Activated CD4-positive, alpha-beta T cell treated with anti-CD3 and anti-CD28 coated beads for 36 hours (primary cell): ENCODE measurements at places on chromosomes 3 and 15.

DNA sequence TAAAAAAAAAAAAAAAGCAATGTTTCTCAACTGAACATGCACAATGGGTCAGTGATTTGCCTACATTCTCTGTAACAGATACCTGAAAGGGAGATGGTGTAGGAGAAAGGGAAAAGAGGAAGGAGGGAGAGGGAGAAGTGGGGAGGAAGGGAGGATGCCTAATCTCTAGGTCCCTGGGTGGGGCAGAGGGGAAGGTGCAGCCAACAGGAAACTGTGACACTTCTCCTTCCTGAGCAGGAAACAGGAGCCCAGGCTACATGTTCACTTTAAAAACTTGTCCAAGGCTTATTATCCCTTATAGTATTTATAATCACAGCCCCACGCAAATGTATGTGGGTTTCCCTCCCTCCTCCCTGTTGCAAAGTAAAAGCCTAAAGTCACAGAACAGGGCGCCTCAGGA is 137.9 kb downstream of the MINAR1 start:
- DNase-seq: no peak
- H3K27me3 ChIP-seq: peaks cover 2% of the 10 kb centered on the region
- no peak overlapping the region for H3K27ac ChIP-seq
- no peak overlapping the region for H3K4me3 ChIP-seq
- H3K36me3 ChIP-seq: no peaks in the 10 kb centered on the region

DNA sequence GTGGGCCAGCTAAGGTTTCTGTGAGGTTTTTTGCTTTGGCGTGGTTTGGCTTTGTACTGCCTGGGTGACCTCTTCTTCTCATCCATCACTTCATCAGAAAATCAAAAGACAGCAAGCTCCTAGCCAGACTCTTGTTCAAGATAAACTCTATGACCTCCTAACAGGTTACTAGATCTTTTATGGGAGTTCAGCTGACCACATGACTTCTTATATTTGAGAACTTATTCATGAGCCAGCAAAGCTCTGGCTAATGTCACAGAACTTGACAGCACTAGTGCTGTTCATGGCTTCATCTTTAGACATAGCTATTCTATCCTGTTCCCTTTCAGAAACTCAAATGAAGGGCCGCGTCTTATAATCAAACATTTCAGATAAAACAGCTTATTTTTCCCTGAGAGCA is 527.1 kb upstream of the GOLIM4 start:
- H3K4me1 ChIP-seq: no peaks in the 10 kb centered on the region
- H3K4me3 ChIP-seq: no peak overlapping the region
- no peak for DNase-seq

DNA sequence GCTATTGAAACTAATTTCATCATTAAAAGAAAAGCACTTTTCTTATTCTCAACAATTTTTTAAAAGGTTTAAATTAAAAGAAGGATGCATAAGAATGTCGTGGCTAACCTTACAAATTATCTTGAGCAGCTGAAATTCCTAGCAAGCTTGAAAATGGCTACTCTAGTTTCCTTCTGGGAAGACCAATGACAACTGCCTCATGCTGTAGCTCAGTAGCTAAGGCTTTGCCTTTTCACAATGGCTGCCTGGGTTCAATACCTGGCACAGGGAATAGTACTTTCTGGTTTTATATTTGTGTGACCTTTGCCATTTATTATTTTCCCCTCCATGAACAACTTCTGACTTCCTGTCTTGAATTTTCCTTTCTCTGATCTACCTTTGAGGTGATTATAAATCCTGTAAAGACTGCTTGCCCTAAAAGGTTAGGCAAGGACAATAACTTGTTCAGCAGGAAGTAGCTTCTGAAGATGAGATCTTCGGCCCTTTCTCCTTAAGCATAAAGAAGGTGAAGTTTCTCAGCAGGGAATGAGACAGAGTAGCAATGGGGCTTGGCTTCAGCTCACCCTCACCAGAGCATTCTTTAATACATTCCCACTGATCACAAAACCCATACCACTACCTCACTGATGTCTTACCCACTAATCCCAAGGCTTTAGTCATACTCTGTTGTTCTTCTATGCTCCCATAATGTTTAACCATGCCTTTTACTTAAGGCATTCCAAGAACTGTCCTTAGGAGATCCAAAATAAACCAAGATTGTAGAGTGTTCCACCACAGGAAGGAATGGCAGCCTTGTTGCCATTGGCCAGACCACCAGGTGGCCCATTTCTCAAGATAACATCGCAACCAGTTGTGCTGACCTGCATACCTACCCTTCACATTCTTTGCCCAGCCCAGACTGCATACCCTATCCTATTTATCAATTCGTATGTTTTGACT is 276.8 kb downstream of the ULK4 start:
- no peaks in the 10 kb centered on the region for H3K4me1 ChIP-seq
- no peak overlapping the region for H3K4me3 ChIP-seq
- no peak for DNase-seq
- H3K27me3 ChIP-seq: no peaks in the 10 kb centered on the region
- H3K27ac ChIP-seq: no peak overlapping the region
- H3K36me3 ChIP-seq: peaks cover 12% of the 10 kb centered on the region

DNA sequence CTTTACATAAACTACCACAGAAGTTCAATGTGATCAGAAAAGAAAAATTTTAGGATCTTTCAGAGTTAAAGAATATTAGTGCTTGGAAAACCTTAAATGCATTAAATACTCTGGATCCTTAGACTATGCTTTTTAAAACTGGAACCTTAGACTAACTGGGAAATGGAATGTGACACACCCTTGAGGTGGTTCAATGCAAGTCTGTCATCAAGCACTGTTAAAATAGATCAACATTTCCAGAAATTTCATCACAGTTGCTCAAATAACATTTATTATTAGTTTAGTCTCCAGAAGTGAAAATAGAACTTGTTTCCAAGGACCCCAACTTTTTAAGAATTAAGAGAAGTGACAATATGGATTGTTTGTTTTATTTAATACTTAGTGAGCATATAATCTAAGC is 71.8 kb downstream of the GAP43 start:
- H3K27ac ChIP-seq: no peak overlapping the region
- no peaks in the 10 kb centered on the region for H3K4me1 ChIP-seq
- no peaks in the 10 kb centered on the region for H3K36me3 ChIP-seq
- no peak for DNase-seq
- H3K27me3 ChIP-seq: peaks cover 8% of the 10 kb centered on the region
- no peak overlapping the region for H3K4me3 ChIP-seq

DNA sequence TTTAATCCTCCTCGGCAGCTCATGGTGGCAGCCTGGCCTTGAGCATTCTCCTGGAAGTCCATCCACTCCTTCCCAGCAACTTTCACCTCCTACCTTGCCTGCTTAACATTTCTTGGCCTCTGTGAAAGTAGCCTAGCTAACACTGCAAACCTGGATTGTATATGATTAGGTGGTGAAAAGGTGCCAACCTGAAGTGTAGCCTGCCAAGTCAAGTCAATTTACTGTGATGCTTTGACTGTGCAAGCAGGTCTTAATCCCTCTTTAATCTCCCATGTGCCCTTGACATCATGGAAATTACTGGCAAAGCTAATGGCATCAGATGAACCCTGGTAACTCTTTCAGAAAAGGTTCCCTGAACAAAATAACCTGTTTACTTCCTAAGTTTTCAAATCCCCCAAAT is 169.7 kb upstream of the NR2F2 start:
- peaks cover 4% of the 10 kb centered on the region for H3K27me3 ChIP-seq
- H3K27ac ChIP-seq: no peak overlapping the region
- no peak for DNase-seq
- no peak overlapping the region for H3K4me3 ChIP-seq

DNA sequence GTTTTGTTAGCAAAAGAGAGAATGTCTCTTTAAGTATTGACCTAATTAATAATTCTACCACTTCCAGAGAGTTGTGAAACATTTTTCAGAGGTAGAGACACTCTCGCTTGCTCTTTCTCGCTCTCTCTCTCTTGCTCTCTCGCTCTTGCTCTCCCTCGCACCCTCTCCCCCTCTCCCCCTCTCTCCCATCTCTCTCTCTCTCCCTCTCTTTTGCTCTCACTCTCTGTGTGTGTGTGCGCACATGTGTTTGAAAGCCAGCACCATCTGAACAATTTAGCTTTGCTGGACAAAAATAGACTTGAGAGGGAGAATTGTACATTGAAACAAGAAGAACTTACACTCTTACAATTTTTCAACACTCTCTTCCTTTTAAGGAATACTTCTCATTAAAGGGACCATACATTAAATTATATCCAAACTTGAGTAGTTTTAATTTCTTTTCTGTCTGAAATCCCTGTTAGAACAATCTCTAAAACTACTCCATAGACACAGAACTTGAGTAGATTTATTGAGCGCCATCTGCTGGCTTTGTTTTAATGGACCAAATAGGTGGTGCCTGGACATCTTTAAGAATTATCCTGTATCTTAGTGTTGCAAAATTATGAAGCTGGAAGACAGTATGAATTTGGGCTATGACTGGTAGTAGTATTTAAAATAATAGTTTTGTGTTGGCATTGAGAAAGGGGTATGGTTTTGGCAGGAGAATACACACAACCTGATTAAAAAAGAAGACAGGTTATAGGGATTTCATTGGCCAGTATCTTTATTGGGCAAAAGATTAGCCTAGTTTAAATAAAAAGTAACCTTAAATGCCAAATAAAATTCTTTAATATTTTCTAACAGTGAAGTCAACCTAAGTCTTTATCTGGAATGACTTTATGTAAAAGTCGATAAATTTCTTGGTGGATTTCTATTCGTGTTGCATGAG is 124.6 kb downstream of the AKAP13 start:
- peaks cover 64% of the 10 kb centered on the region for H3K4me1 ChIP-seq
- H3K36me3 ChIP-seq: peaks cover 6% of the 10 kb centered on the region
- H3K4me3 ChIP-seq: no peak overlapping the region
- no peaks in the 10 kb centered on the region for H3K27me3 ChIP-seq

DNA sequence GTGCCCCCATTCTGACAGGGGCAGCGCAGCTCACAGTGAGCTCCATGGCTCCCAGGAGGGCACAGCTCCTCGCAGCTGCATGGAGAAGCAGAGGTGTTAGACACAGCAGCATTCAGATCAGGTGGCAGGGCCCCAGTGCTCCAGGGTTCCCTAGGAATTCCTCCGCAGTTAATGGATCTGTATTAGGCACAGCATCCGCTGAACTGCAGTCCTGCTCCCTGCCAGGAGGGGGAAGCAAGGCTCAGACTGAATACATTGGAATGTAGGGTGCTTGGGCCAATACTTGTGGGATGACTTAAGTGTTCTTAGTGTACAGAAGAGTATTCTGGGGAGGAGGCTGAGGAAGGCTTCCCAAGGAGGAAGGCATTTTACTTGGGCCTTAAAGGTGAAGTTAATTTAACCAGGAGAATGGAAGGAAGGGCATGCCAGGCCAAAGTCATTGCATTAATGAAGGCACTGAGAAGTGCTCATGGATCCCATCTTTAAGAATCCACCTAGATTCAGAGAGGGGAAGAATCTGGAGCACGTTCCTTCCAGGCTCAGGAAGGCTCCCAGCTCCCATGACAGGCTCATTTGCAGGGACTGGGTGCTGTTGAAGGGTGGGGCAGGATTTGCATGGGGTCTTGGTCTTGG is 111.6 kb downstream of the RAB11A start:
- no peak overlapping the region for H3K27ac ChIP-seq
- peaks cover 7% of the 10 kb centered on the region for H3K4me1 ChIP-seq
- no peaks in the 10 kb centered on the region for H3K36me3 ChIP-seq
- DNase-seq: peak; percentile 48
- no peak overlapping the region for H3K4me3 ChIP-seq
- peaks cover 24% of the 10 kb centered on the region for H3K27me3 ChIP-seq

GRCh38 chr3:66851894-66852613 is 146.1 kb upstream of the KBTBD8 start:
- H3K27ac ChIP-seq: no peak overlapping the region
- H3K27me3 ChIP-seq: peaks cover 5% of the 10 kb centered on the region
- no peak overlapping the region for H3K4me3 ChIP-seq

DNA sequence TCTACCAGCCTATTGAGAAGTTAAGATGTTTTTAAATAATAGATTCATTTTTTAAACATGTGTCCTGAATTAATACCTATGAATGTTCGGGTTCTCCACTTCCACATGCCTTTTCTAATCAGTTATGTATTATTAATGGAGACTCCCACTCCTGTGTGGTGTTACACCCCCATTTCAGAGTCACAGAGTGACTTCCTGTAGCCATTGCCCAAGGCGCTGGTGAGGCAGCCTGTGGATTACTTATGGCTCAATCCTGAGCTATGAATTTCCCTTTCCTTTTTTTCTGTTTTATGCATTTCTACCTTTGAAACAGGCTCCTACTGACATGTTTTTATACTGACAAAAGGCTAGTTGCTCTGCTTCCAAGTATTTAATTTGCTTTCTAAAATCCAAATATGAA is 162.3 kb downstream of the GABRG3 start:
- no peaks in the 10 kb centered on the region for H3K36me3 ChIP-seq
- no peak for DNase-seq
- no peaks in the 10 kb centered on the region for H3K4me1 ChIP-seq
- no peak overlapping the region for H3K4me3 ChIP-seq
- H3K27ac ChIP-seq: no peak overlapping the region
- H3K27me3 ChIP-seq: no peaks in the 10 kb centered on the region

DNA sequence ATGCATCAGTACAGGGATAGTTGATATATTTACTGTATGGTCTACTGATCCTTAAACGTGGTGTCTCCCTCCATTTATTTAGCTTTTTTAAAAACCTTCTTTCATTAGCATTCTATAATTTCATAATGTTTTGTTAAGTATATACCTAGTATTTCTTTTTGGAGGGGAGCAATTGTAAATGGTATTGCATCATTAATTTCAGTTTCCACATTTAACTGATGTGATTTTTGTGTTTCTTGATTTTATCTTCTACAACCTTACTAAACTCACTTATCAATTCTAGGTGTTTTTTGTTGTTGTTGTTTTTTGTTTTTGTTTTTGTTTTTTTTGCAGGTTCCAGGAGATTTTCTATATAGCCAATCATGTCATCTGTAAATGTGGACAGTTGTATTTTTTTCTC is 18.4 kb downstream of the GOLGA6L1 start:
- no peak for DNase-seq
- H3K4me3 ChIP-seq: no peak overlapping the region
- peaks cover 8% of the 10 kb centered on the region for H3K27me3 ChIP-seq
- no peaks in the 10 kb centered on the region for H3K4me1 ChIP-seq
- no peak overlapping the region for H3K27ac ChIP-seq

DNA sequence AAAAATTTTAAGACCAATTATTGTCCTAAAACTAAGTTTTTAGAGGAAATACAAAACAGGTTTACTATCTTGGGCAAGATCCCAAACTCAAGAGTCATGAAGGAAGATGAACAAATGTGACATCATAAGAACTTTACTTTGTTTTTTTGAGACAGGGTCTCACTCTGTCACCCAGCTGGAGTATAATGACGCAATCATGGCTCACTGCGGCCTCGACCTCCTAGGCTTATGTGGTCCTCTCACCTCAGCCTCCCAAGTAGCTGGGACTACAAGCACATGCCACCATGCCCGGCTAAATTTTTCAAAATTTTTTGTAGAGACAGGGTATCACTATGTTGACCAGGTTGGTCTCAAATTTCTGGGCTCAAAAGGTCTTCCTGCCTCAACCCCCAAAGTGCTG is 69.3 kb downstream of the PCSK6 start:
- H3K27me3 ChIP-seq: peaks cover 6% of the 10 kb centered on the region
- no peaks in the 10 kb centered on the region for H3K4me1 ChIP-seq
- no peaks in the 10 kb centered on the region for H3K36me3 ChIP-seq
- DNase-seq: no peak

GRCh38 chr3:69735893-69736292 is 3.4 kb upstream of the MITF start:
- H3K27me3 ChIP-seq: peaks cover 41% of the 10 kb centered on the region
- H3K4me1 ChIP-seq: peaks cover 8% of the 10 kb centered on the region
- H3K27ac ChIP-seq: no peak overlapping the region
- no peak overlapping the region for H3K4me3 ChIP-seq
- no peaks in the 10 kb centered on the region for H3K36me3 ChIP-seq
